Hematopoietic multipotent progenitor cell treated with erythropoietin and hydrocortisone succinate and interleukin-3 and kit ligand, for 17 days (in vitro differentiated cells): ENCODE measurements at places on chromosomes 16 and 17.

GRCh38 chr16:89067677-89068443 lies 25.8 kb upstream of the ACSF3 start:
- no peak for DNase-seq

- DNase-seq: no peak
Measured at GRCh38 chr17:56432443-56432842, 161.1 kb upstream of the NOG start.

GRCh38 chr17:40937384-40937819 lies at the start of gene KRT23:
KRT23 (minus strand) TSS chr17:40937646; CDS start chr17:40936603, 1,043 bp downstream.
- DNase-seq: no peak

DNA sequence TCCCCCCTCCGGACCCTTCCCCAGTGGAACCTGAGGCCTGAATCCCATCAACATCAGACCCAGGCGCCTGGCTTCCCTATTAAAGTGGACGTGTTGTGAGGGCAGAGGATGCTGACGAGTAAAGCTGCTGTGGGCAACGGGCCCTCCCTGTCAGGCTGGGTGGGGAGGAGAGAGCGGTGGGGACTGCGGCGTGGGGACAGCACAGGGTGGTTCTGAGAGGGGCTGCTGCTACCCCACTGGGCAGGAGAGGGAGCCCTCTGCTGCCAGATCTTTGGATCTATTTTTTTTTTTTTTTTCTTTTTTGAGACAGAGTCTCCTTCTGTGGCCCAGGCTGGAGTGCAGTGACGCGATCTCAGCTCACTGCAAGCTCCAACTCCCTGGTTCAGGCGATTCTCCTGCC lies 5.9 kb downstream of the CA5A start:
- no peak for DNase-seq

DNA sequence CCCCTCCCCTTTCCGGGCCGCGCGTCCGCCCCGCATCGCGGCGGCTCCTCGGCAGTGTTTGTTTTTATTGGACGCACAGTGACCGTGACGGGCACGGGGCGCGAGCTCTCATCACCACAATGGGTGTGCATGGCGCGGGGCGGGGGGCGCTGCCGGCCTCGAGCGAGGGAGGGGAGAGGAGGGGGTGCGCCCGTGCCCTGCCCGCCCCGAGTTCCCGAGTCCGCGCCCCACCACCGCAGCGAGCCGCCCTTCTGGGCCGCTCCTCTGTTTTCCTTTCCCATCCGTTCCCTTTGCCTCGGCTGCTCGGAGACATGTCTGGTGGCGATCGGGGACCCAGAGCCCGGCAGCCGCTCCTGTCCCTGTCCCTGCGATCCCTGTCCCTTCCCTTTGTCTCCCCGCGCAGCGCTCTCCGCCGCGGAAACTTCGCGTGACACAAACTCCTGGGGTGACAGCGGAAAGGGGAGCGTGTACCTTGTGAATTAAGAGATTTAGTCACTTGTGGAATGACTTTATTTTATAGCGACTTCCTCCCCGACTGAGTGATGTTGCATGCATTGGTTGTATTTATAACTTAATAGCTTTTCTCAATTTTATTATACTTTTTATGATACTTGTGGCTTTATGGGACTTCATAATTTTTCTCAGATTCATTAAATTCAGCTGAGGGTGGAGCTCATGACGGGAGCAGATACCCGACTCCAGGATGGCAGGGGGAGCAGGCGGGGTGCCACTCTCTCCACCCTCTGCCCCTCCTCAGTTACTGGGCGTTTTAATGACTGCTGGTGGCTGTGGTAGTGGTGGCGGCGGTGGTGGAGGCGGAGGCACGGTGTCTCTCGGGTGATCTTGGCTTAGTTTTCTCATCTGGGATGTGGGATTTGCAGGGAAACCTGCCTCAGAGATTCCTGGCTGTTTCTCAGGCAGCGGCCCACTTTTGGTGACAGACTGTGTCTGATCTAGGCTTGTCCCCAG lies 40.8 kb downstream of the MRM1 start:
- no peak for DNase-seq

DNA sequence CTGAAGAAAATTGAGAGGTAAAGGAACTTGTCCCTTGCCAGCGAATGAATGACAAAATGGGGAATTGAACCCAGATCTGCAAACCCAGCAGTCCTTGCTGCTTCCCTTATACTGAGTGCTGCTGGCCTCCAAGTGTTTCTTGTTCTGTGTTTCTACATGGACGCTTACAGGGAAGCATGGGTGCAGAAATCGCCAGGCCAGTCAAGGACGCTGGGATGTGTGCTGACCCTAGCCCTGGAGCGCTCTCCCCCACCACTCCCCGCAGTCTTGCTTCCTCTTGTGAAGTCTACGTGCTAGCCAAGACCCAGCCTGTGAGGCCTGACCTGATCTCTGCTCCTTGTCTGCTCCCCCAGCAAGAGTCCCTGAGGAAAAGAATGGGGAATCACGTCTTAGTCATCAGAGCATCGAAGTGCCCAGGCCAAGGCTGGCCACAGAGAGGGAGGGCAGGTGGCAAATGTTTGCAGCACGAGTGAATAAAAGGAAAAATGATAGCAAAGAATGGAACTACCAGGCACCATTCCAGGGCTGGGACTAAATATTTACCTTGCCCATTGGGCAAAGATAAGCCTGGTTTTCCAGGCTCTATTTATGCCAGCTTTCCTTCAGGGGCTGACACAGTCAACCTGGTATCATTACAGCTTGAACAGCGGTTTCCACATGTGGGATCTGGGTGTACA lies 17.4 kb downstream of the CA4 start:
- no peak for DNase-seq

GRCh38 chr16:77277141-77277540 lies 77.9 kb downstream of the SYCE1L start:
- no peak for DNase-seq

DNA sequence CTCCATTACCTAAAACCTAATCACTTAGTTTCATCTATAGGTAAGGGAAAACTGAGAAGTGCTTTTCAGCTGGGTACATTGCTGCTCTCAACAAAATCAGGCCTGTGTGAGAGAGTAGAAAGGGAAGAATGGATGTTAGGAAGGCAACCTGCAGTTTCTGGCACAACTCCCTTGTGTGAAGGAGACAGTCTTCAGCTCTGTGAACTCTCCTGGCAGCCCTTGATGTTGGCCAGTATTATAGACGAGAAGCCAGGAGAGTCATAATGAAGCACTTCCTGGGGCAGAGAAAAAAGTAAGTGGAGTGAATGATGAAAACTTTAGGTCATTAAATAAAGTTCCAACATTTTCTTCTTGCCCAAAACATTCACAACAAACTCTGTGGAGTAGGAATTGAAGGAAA lies 260.1 kb downstream of the IRX3 start:
- no peak for DNase-seq

- DNase-seq: no peak
Measured at GRCh38 chr16:3029491-3030221, 5.8 kb downstream of the THOC6 start.

GRCh38 chr17:72822358-72823023 lies 270.0 kb downstream of the SLC39A11 start:
- no peak for DNase-seq

- no peak for DNase-seq
Measured at GRCh38 chr16:55082591-55082976, 151.9 kb downstream of the IRX5 start.

DNA sequence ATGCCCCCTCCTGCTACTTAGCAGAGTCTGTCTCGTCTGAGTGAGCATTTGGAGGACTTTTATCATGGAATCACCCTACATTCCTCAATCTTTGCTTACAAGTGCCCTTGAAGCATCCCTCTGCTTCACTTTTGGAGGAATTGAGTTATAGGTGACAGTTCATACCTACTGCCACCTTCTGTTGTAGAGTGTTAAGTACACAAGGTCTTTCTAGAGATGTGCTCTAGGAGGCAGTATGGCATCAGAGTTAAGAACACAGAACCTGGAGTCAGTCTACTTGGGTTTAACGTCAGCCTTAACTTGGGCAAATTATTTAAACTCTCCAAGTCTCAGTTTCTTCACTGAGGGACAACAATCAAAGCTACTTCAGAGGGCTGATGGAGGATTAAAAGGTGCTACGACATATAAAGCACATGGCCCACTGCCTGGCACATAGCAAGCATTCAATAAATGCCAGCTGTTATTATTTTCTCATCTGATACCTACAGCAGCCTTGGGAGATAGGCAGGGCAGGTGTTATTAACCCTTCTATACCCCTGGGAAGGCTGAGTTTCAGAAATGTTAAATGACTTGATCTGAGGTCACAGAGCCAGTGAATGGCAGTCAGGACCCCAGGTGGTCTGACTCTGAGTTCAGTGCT lies 62.2 kb downstream of the UTP18 start:
- peak; percentile 25 for DNase-seq

DNA sequence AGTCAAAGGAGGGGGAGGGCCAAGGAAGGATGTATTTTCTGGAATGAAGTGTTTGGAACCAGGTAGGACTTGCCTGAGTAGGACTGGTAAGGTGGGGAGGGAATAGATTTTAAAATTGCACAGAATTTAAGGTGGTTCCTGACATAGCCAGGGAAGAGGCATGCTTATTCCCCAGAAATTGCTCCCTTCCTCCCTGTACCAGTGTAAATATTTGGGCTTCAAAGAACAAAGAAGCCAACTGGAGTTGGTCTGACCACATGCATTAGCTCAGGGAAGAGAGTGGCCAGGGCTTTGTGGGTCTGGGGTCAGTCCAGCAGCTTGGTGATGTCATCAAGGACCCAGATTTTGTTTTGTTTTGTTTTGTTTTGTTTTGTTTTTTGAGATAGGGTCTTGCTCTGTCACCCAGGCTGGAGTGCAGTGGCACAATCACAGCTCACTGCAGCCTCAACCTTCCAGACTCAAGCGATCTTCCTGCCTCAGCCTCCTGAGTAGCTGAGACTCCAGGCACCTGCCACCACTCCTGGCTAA lies 9.3 kb upstream of the MRTFB start:
- no peak for DNase-seq

DNA sequence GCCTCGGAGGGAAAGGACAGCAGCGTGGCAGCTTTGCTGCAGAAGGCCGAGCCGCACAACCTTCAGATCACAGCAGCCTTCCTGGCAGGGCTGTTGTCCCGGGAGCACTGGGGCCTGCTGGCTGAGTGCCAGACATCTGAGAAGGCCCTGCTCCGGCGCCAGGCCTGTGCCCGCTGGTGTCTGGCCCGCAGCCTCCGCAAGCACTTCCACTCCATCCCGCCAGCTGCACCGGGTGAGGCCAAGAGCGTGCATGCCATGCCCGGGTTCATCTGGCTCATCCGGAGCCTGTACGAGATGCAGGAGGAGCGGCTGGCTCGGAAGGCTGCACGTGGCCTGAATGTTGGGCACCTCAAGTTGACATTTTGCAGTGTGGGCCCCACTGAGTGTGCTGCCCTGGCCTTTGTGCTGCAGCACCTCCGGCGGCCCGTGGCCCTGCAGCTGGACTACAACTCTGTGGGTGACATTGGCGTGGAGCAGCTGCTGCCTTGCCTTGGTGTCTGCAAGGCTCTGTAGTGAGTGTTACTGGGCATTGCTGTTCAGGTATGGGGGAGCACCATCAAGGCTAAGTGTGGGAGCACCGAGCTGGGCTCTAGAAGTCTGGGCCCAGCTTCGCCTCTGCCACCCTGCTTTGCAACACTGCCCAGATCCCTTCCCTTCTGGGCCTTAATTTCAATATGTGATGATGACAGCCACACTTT lies 18.6 kb downstream of the NOD2 start:
- DNase-seq: no peak

DNA sequence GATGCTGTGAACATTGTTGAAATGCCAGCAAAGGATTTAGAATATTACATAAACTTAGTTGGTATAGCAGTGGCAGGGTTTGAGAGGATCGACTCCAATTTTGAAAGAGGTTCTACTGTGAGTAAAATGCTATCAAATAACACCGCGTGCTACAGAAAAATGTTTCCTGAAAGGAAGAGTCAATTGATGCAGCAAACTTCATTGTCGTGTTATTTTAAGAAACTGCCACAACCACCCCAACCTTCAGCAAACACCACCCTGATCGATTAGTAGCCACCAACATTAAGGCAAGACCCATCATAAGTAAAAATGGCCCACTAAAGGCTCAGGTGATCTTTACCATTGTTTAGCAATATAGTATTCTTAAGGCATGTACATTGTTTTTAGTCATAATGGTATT lies 27.3 kb downstream of the HLF start:
- DNase-seq: no peak

DNA sequence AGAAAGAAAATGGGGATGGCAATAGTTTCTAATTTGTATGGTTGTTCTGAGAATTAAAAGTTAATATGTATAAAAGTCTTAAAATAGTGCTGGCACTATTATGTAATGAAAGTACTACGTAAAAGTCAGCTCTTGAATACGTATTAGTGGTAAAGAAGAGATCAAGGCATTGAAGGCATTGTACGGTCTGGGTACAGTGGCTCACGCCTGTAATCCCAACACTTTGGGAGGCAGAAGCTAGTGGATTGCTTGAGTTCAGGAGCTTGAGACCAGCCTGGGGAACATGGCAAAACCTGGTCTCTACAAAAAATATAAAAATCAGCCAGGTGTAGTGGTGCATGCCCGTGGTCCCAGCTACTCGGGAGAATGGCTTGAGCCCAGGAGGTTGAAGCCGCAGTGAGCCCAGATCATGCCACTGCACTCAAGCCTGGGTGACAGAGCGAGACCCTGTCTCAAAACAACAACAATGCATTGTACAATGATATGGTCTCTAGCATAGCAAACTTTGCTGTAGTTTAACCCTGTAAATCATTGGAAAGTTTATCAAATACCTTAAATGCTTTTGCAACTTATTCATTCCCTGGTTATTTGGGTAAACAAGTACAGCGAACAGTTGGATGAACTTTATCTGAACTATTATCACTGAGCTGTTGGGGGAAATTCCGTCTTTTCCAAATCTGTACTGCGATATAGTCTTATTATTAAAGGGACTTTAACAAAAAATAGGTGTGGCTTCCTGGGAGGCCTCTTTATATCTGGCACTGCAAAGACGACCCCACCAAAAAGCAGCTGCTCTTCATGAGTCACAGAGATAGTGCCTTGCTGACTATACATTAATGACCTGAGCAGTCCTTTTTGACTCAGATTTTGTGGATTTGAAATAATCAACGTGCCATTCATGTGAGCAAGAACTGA lies 73.6 kb downstream of the GPRC5B start:
- no peak for DNase-seq

GRCh38 chr16:73176577-73177013 lies 128.7 kb upstream of the ZFHX3 start:
- no peak for DNase-seq

DNA sequence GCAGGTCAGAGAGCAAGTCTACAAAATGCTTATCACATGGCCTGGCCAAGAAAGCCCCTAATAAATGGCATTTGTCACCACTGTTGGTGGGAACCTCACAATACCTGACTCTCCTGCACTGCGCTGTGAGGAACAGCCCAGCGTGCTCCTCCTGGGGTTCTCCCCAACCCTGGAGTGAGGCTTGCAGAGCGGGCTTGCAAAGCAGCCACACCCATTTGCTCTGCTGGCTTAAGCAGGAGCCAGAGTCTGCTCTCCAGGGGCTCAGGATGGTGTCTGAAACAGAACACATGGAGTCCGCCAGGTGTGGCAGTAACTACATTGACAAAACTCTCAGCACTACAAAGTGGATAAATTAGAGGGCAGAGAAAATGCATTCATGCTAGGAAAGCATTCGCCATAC lies 331.0 kb upstream of the CCL2 start:
- peak; percentile 40 for DNase-seq

GRCh38 chr17:40130352-40131042 lies 8.7 kb downstream of the MSL1 start:
- DNase-seq: no peak
